ENCODE measurements at places on chromosomes 3 and 15.

DNA sequence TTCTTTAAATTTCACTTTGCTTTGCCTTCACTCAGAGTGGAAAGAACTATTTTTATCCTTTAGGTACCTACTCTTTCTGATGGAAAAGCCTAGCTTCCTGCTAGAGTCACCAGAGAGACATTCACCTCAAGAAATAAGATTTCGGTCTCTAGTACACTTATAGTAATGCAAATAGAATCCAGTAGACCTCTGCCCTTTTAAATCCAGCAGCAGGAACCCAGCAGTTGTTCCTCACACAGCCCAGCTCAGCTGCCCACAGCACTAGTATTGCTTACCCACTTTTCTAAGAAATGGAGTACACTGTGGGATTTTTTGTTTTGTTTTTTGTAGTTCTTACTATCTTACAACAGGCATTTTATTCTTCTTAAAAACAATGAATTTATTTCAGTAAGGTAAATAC, 497.0 kb upstream of the CCDC54 start:
- DNase-seq = no peak

DNA sequence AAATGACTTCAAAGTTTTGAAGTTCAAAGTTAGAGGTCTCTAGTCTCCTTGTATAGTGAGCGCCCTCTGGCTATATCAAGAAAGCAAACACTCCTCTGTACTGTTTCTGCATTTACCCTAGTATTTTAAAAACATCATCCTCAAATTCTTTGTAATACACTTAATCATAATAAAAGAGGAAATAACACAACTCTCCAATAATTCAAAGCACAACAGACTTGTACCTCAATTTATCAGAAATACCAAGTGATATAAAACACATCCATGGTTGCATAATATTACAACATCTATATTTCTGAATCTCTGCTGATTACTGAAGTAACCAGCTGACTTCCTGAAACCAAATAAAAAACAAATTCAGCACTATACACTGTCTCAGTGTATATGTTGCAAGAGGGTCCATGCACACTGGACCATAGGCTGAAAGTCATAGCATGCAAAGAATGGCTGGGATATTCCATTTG, 12.5 kb downstream of the PLOD2 start:
- DNase-seq = no peak

- no peak for DNase-seq
Measured at GRCh38 chr15:65917936-65918335, 48.6 kb downstream of the RAB11A start.

DNA sequence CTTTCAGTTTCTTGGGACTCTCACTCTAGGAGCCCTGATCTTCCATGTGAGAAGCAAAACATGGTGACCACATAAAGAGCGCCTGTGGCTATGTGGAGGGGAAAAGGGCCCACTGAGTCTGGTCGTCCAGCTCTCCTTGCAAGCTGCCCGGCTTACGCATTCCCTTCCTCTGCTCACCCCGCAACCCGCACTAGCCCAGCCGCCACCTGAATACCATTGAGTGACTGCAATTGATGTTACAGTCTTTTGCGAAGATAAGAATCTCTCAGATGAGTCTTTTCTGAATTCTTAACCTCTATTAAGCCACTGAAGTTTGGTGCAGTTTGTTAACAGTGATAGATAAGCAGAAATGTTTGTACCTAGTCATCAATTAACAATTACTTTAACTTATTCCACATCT, 589.0 kb upstream of the DPPA4 start:
- DNase-seq = no peak

GRCh38 chr3:72919520-72919919, 31.7 kb downstream of the GXYLT2 start:
- DNase-seq = no peak

DNA sequence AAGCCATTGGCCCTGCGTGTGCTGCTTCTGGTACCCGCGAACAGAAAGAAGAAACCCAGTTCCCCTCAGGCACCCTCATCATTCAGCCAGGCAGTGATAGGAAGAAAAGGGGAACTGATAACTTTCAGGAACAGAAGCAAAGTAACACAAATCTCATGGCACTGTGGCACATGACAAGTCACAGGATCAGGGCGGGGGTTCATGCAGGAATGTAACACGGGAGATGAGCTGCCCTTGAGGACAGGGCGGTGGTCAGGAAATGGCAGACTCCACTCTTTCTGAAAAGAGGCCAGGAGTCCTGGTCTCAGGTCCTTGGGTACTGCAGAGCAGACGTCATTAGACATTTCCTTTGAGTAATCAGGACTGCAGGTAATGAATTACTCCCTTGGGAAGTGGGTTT, 95.5 kb downstream of the CCNL1 start:
- DNase-seq = no peak

DNA sequence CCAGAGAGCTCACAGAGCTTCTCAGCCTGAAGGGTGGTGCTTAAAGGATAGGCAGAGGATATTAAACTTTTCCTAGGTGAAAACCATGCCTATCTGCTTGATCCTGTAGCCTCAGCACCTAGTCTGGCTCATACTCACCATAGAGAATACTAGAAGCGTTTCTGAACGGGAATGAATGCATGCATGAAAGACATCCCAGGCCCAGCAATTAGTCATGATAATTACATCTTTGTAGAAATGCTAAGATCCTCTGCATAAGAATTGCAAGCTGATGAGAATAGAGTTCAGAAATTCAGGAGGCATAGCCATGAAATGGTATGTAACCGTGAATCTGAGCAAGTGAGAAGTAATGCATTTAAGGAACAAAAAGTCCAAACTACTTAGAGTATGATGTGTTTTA, 5.9 kb upstream of the TMEM108 start:
- DNase-seq = no peak

- DNase-seq = no peak
Measured at GRCh38 chr15:89444241-89445225, 51.9 kb downstream of the RHCG start.

GRCh38 chr3:127409421-127410136, 121.7 kb upstream of the PRR20G start:
- DNase-seq = no peak

DNA sequence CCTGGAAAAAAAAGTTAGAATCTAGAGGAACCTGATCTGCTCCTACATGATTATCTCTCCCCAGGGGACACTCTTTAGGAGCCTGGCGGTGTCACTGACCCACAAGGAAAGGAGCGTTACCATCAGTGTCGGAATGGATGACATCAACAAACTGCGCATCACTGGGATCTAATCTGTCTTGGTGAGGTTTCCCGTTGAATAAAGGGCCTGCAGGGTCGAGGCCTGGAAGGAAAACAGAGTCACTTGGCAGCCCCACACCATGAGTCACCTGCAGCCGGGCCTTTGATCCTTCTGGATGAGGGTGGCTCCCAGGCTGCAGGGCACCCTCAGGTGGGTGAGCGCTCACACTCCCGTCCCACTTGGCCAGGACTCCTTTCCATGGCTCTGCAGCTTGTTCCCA, 25.0 kb downstream of the LIPH start:
- DNase-seq = no peak

- DNase-seq = no peak
Measured at GRCh38 chr15:28147801-28148200, 48.7 kb upstream of the OCA2 start.

DNA sequence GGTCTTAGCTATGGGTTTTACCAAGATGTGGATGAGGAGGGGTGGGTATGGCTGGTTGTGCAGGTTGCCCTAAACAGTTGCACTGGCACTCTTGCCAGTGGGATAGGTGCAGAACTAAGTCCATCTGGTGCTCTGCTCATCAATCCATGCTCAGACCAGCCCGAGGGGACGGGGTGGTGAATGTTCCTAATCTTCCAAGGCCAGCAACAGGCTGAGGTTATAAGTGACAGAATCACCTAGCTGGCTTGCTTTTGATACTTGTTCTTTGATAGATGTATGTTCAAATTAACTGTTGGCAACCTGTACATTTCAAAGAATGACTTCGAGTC, 53.5 kb upstream of the CCR2 start:
- no peak for DNase-seq

GRCh38 chr15:97977734-97978133, 17.2 kb downstream of the ARRDC4 start:
- no peak for DNase-seq

DNA sequence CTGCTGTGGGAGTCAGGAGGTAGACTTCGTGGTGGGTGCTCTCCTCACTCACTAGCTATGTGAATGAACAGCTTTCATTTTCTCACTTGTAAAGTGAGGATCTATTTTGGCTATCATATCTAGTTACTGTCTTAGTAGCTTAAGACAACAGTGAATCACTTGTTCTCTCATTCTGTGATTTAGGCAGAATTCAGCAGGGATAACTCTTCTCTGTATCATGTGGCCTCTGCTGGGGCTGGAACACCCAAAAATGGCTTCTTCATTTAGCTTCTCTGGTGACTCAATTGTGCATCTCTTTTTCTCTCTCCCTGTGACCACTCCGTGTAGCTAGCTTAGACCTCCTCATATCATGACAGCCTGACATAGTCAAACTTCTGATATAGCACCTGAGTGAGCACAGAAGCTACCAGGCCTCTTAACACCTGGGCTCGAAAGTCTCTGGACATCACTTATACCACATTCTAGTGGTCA, 68.4 kb downstream of the BFSP2 start:
- no peak for DNase-seq

DNA sequence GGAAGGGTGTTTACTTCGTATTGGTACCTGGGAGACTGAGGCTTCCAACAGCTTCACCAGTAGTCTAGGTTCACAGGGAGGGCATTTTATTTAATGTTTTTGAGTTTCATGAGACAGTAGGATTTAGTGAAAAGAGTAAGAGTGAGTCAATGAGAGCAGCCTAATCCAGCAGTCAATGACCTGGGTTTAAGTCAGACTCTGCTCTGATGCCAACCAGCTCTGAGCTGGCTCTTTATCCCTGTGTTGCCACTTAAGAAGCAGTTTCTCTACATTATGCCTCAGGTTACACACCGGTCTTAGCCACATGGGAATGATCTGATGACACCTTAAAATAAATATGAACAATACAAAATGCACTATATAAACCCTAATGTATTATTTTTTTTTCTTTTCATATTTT, 59.4 kb upstream of the KCNMB2 start:
- no peak for DNase-seq

GRCh38 chr15:29873264-29873663, 51.0 kb upstream of the TJP1 start:
- DNase-seq = no peak

- no peak for DNase-seq
Measured at GRCh38 chr3:169945313-169945712, 21.3 kb upstream of the SEC62 start.

GRCh38 chr3:25872200-25872877, 82.4 kb downstream of the OXSM start:
- DNase-seq = no peak

DNA sequence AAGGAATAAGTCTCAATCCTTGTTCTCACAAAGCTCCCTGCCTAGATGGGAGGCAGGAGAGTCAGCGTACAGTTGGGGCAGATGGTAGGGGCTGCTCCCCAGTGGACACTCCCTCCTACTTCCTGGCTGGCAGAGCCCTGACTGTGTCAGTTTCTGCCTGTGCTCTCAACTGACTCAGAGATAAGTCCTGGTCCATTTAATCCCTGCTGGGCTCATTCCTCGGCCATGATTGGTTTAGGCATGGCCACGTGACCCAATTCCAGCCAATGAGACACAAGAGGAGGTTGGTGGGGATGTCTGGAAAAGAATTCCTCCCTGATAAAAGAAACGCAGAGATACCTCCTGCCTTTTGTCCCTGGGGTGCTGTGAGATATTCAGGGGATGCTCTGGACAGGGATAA, 118.1 kb upstream of the SLC6A11 start:
- DNase-seq = peak; percentile 9

Measured in EL (cell line).